Thoracic aorta (tissue), 2 donors: ENCODE measurements at places on chromosomes 5 and 9. TPM values are rescaled to one million over a fixed set of nuclear protein-coding genes. Genes with fewer than 3 reads are reported as not detected.

OLFM1 gene
- 14.5 TPM for total RNA-seq

CD180 gene
- total RNA-seq, result 0.81 TPM

NUTM2G gene
- total RNA-seq, result not detected

PRDM9 gene
- total RNA-seq, result not detected

ZDHHC11 gene
- 5.6 TPM for total RNA-seq

LURAP1L gene
- total RNA-seq, result 14.7 TPM

UTP15 gene
- 61.0 TPM for total RNA-seq

PCDHB13 gene
- 16.1 TPM for total RNA-seq

ORM2 gene
- not detected for total RNA-seq

SLC6A7 gene
- total RNA-seq, result not detected

ADAMTS2 gene
- 34.4 TPM for total RNA-seq

TAF11L10 gene
- not detected for total RNA-seq

KIF20A gene
- total RNA-seq, result 0.78 TPM

WNK2 gene
- total RNA-seq, result 4.7 TPM

EFNA5 gene
- total RNA-seq, result 6.0 TPM

TTC16 gene
- 0.14 TPM for total RNA-seq

WDR31 gene
- 2.4 TPM for total RNA-seq

ECSCR gene
- total RNA-seq, result 35.6 TPM

PLK2 gene
- total RNA-seq, result 126 TPM

LCN10 gene
- 9.4 TPM for total RNA-seq

TLX3 gene
- not detected for total RNA-seq

MSX2 gene
- total RNA-seq, result not detected

TCERG1 gene
- total RNA-seq, result 45.2 TPM

PCA3 gene
- total RNA-seq, result not detected

IFNA5 gene
- 2.5 TPM for total RNA-seq

SAPCD2 gene
- 0.41 TPM for total RNA-seq

TRAF1 gene
- total RNA-seq, result 36.4 TPM

CCNI2 gene
- total RNA-seq, result not detected
